GM12891 (cell line): ENCODE measurements at places on chromosomes 16 and 17.

DNA sequence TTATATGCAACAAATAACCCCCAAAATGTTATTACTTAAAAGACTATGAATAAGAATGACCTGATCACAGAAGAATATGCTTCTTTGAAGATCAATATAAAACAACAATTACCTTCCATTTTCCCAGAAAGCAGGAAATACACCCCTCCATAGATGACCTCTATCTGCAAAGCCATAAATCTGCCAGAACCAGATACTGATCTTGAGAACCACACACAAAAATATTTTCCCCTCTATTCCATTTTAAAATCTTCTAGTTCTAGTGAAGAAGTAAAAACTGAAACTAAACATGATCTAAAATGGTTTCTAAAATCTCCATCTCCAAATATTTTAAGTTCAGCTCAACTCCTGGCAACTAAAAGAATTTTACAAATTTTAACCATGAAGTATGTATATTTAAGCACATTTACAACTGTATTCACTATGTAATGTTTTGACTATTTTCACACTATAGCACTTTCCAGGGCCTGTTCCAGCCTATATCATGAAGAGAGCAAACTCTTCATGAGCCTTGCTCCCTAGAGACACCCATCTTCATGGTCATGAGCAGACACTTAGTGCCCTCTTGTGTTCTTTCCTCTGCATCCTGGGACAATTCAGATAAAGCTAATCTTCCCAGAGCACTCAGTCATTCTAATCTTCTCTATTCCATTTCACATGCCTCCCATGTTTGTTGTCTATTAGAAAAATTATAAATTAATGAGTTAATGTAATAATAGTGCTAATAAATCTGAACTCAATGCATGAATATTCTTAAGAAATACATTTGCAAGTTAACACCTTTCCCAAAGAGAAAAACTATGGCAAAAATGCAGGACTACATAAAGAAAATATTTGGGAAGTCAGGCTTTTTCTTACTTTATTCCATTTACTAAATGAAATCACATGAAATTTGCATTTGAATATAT lies 87.0 kb downstream of the HELZ start:
- DNase-seq, result no peak

DNA sequence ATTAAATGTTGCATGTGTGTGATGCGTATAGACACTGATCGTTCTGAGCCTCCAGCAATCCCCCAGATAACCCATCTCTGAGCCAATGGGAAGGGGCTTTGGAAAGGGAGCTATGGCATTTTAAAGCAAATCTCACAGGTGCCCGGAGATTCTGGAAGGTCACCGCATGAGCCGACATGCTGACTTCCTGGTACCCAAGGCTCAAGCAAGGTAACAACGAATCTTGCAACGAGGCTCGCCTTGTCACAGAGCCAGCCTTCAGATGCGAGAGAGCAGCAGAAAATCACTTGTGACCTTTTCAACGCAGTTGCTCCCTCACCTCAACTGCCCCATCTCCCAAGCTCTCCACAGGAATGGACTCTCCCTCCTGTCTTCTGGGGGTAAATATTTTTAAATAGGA lies 154.8 kb upstream of the CDH5 start:
- DNase-seq, result no peak

- no peak for DNase-seq
These were observed 1570.0 kb upstream of the GOT2 start for GRCh38 chr16:60304066-60304465.

DNA sequence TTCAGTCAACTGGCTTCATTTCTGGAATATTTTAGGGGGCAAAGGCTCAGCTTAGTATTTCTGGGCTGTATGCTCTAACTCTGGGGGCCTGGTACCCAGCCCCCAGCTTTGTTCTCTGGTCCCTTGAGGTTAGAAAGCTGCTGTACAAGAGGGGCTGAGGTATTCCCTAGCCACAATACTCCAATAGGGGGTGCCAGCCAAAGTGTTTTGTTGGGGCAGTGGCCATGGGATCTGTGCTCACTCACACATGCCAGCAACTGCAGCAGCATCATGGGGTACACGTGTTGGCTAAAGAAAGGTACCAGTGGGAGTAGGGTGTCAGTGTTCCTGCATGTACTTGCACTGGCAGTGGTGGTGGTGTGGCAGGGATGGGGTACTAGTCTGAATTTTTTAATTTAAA lies 257.3 kb downstream of the CA10 start:
- no peak for DNase-seq

DNA sequence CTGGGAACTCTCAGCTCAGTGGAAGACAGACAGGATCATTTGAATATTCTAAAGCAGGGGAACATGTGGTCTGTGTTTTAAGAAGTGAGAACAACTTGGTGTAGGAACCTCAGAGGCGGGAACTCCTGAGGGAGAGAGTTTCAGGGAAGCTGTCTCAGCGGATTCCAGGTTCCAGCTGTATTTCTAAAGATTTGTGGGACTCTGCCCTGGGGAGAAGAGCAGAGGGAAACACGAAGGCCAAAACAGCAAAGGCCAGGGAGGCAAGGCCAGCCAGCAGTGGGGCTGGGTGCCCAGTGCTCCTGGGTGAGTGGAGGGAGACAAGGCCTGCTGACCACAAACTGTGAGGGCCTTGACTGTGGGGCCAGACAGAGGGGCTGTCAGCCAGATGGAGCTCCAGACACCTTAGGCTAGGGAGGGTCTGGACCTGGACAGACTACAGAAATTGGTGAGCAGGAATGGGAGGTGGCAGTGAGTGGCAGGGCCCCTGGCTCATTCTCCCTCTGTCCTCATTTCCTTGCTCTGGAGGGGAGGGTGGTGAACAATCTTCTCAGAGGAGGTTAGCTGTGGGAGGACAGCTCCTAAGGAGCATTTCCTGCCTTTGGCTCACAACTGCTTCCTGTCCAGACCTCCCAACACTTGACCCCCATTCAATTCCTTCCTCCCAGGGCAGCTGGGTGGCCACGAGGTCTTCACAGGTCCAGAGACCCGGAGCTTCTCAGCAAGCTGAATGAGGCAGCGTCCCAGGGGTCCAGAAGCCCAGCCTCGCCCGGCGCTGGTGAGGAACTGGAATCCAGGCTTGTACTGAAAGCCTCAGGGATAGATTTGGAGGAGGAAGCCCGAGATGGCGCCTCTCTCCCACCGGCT lies 21.0 kb upstream of the FZD2 start:
- DNase-seq, result no peak

- DNase-seq, result no peak
These were observed 477.4 kb upstream of the CCL2 start for GRCh38 chr17:33777674-33778073.

DNA sequence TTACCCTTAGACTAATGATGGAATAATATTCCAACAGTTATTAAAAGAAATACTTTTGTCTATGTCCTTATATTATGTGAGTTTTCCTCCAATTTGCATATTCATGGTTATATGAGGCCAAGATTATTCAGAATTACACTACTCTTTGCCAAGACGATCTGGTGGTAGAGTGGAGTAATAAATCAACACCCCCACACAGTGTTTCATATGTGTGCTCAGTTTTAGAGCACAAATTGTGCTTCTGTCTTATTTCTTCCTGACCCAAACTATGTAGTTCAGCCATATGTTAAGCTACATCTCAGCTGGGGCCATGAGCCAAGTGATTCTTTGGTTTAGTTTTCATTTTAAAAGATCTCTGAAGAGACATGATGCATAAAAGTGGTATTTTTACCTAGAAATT lies 26.9 kb upstream of the PPM1E start:
- no peak for DNase-seq

DNA sequence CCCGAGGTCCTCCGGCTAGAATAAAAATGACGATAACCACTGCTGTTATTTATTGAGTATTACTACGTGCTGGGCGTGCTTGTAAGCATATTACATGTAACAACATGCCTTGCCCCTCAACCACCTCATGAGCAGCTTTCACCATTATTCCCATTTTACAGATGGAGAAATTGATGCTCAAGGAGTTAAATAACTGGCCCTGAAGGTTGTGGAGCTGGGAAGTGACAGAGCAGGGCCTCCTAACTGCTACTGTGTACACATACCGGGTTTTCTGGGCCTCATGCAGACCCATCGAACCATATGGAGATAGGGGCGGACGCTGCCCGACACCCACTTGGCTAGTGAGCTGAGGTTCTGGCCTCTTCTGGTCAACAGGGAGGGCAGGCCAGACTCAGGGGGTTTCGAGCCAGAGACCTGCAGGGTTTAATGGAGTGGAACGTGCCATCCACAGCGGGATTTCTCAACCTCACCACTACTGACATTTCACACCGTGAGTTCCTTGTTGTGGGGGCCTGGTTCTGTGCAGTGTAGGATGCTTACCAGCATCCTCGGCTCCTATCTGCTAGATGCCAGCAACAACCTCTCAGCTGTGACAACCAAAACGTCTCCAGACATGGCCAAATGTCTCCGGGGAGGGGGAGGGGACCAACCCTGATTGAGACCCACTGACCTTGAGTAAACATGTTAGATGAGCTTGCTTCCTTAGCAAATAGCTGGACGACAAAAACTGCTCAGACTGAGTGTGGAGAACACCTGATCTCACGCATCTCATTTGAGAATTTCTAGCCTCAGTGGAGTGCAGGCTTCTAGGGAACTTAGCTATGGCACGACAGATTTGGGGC lies 432.0 kb downstream of the SLC39A11 start:
- DNase-seq, result no peak

- DNase-seq, result no peak
These were observed 8.0 kb downstream of the TBC1D24 start for GRCh38 chr16:2482708-2483534.

DNA sequence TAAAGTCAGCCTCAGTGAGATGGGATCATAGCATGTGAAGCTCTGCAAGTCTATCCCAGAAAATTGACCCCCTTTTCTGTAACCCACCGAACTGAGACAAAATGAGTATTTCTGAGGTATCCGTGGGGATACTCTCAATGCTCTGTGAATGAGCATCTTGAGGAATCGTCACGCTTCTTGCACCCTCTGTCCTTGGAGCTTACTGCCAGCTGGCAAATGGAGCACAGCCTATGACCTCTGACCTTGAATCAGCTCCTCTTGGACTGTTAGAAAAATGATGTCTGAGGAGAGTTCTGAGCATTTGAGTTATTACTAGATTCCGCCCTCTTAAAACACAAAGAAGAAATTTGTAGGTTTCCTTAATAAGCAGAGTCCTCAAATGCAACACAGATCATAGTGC lies 342.1 kb downstream of the ZFHX3 start:
- no peak for DNase-seq

DNA sequence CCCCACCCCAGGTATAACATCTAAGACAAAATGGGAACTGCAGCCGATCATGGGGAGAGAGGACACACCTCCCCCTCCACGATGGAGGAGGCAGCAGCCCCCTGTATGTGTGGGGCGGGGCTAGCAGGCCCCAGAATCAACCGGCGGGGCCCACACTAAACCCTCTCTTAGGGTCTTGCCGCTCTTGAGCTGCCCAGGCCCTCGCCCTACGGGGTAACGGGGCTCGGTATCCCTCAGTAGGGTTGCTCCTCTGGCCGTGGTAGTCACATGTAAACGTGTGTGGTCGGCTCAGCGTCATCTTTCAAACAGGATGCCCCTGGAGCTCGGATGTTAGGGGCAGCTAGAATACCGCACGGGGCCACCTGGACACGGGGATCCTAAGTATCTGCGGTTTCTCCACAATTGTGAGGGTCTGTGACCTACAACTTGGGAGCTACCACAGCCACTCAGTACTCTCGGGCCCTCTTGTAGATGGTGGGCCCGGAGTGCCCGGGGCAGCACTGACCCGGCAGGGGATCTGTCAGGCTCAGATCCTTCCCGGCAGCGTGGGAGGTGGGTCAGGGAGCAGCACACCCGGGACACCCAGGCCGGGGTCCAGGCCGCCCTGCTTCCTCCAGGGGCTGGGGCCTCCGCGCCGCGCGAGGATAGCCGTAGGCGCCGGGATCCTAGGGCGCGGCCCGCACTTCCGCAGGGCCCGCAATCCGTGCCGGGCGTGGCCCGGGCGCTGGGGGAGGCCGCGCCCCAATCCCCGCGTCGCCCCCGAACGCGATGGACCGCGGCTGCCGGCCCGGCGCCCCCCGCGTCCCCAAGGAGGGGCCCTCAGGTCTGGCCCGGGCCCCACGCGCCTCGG lies 781 bp downstream of the ARHGDIA start:
- no peak for DNase-seq

GRCh38 chr17:82217120-82217529 lies 4.5 kb upstream of the CCDC57 start:
- DNase-seq, result no peak

- no peak for DNase-seq
These were observed 67.5 kb downstream of the XYLT1 start for GRCh38 chr16:17403156-17403809.

- DNase-seq, result no peak
These were observed 10.4 kb downstream of the NHERF1 start for GRCh38 chr17:74758848-74759168.

- DNase-seq, result no peak
These were observed 2.8 kb downstream of the NOS2 start for GRCh38 chr17:27797390-27798091.
